ENCODE measurements at places on chromosomes 4 and X. TPM values are rescaled to one million over a fixed set of nuclear protein-coding genes. Genes with fewer than 3 reads are reported as not detected.

Gene DRD5
- 0.61 TPM for polyA plus RNA-seq

Gene GABRA4
- polyA plus RNA-seq: 0.09 TPM

Gene KLB
- polyA plus RNA-seq: 0.17 TPM

Gene ALAS2
- polyA plus RNA-seq: 20.3 TPM

Gene HTT-AS
- polyA plus RNA-seq: not detected

Gene FAM47E
- polyA plus RNA-seq: 9.6 TPM

Gene H2BW2
- polyA plus RNA-seq: 0.97 TPM

Gene TRIM60
- 0.06 TPM for polyA plus RNA-seq

Gene SSX4B
- polyA plus RNA-seq: not detected

Gene GRIA3
- polyA plus RNA-seq: 4.0 TPM

Gene PROM1
- 44.8 TPM for polyA plus RNA-seq

Gene SLC6A14
- polyA plus RNA-seq: 0.07 TPM

Gene ELF4
- 11.4 TPM for polyA plus RNA-seq

Measured in right renal pelvis (tissue), 4 donors.